Kidney glomerular epithelial cell (primary cell): ENCODE measurements at places on chromosomes 2 and 18.
A peak's percentile ranks its signal among the peaks of the same experiment; 100 is the strongest.

DNA sequence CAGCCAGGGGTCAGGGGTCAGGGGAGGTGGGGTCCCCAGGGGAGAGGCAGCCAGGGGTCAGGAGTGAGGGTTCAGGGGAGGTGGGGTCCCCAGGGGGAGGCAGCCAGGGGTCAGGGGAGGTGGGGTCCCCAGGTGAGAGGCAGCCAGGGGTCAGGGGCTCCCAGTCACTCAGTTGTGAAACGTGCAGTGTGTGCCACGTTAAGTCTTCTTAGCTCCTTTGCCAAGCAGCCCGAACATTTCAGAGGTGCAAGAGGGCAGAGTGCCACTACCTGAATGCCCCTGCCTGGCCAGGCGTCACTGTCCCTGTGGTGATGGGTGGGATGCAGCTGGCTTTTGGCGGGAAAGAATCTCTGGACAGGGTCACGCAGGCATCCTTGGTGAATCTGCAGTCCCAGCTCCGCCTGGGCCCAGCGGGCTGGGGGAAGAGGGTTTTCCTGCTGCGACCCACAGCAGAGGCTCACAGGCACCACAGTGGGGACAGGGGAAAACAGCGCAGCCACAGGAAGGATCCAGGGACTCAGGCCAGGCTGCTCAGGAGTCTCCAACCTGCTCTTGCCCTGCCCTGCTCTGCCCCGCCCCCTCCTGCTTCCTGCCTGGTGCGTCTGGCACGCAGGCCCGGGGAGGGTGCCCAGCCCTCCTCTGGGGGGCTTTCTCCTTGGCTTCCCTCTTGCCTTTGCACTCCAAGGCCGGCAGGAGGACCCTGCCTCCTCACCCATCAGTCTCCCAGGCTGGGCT is 188.3 kb downstream of the TWIST2 start:
- no peak for DNase-seq

- no peak for DNase-seq
Measured at GRCh38 chr2:238493880-238494572, 67.3 kb downstream of the ASB1 start.

DNA sequence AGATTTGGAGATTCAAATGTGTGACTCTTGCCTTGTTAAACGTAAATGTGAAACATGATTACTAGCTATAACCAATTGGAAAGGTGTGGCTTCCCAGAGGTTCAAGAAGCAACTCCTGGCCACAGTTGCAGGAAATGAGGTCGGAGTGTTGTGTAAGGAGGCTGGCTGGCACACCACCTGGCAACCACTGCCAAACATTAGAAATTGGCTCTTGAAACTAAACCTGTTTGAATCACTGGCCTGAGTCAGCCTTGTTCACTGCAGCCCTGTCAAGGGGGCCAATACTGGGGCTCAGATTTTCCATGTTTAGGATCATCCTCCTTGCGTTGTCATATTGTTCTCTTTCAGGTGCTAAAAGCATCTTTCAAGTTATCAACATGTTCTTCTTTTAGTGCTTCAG is 206.3 kb downstream of the ARL6IP6 start:
- no peak for DNase-seq

- no peak for DNase-seq
Measured at GRCh38 chr2:165877565-165878550, 75.7 kb downstream of the TTC21B start.

- DNase-seq, result no peak
Measured at GRCh38 chr18:55513161-55513560, 74.8 kb downstream of the TCF4 start.

DNA sequence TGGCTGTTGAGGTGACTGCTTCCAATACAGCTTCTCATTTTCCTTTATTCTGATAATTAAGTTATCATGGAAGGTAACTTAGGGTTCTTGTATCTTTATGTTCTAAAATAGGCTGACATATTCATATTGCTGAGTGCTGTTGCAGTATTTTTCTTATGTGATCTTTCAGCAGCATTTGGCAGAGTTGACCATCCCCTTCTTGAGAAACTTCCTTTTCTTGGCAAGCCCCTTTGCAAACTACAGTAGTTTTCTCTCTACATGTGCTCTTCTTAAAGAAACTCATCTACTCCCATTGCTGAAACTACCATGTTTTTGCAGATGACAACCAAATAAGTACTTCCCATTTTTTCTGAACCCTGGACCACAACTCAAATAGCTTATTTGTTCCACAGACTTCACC is 476.5 kb upstream of the TRIB2 start:
- no peak for DNase-seq

GRCh38 chr2:132568656-132569055 is 101.3 kb downstream of the LYPD1 start:
- DNase-seq, result no peak

DNA sequence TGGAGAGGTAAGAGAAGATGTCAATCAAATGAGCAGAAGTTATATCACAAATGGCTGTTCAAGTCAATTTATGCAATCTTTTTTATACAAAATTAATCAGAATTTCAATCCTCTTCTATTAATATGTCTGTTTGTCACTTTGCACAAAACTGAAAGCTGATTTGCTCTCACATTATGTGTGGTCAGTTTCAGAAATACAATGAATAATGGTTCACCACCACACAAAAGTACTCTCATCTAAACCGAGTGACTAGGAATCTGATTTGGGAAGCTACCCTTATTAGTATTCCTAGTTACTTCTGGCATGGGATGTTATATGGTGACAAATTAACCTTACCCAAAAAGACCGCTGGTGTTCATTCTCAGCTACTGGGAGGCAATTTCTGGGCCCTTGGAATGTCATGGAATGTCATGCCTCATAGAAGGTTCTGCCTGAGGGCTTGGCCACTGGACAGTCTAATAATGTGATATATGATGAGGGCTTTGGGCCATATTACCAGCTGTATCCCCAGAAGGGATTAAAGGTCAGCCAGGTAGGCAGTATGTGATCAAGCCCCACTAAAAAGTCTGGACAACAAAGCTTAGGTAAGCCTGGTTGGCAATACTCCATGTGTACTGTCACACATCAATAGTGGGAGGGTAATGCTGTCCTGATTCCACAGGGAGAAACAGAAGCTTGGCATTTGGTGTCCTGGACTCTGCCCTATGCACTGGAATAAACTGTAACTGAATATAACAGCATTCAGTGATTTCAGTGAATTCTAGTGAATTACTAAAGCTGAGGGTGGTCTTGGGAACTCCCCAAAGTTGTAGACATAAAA is 113.2 kb downstream of the PIGN start:
- no peak for DNase-seq

GRCh38 chr2:16408331-16409005 is 257.2 kb downstream of the CYRIA start:
- DNase-seq, result peak; percentile 7

- no peak for DNase-seq
Measured at GRCh38 chr2:101630224-101630949, 67.1 kb upstream of the MAP4K4 start.

DNA sequence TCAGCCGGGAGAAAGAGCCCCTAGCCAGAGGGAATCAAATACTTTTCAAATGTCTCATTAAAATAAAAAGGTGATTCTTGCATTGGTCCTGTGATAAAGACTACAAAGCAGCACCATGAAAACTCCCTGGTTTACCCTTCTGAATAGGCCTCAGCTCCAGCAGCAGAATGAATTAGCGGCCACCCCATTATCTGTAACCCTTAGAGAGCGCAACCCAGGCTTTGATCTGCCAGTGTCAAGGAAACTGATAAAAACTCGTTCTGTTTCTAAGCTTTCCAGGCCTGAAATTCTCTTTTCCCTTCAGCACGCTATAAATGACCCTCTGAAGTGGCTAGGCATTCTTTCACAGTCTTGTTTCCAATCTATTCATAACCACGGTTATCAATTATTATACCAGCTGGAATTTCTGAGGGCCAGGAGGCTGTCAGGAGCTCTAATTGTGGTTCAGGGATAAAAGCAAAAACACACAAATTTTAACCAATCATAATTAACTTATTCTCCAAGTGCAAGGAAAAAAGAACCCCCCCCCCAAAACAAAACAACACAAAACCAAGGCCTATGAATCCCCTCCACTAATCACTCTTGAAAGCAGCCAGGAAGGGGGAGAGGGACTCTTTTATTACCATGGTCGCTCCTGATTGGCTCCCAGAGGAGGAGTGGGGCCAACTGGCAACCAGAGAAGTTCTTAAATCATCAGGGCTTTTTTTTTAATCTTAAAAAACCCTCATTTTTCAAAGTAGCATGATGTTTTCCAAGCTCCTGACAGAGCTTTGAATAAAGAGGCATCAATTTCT is 258.9 kb downstream of the CYRIA start:
- no peak for DNase-seq

- no peak for DNase-seq
Measured at GRCh38 chr2:69847068-69847828, 17.8 kb downstream of the GMCL1 start.

GRCh38 chr2:74025971-74026612 is 41.4 kb downstream of the TET3 start:
- no peak for DNase-seq

- no peak for DNase-seq
Measured at GRCh38 chr18:2894131-2894840, 47.5 kb downstream of the EMILIN2 start.

DNA sequence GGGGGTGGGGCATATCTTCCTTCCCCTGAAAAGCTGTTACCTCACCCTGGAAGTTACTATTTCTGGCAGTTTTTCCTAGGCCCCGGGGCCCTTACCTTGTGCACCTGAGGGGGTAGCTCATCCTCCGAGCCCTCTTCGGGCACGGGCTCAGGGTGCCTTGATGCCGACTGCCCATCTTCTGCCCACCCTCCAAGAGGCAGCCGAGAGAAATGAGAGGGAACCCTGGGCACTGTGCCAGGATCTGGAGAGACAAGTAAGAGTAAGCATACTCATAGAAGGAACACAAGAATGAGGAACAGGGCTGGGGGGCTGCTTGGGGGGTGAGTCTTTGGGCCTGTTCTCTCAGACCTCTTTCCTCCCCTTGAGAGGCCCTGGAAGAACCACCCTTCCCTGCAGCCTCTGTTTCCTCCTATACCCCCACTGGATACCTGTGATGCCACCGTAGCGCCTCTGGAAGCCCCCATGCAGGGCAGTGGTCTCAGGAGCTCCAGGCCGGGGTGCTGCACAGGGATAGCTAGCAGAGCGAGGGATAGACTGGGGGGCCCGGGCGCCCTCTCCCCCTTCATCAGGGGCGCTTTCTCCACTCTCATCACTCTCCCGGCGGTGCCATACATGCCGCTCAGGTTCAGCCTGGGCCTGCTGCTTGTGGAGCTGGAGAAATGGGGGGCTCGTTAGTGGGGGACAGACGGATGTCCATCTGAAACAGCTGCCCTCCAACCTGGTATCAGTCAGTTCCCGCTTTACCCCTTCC is 2.1 kb upstream of the ABCB6 start:
- no peak for DNase-seq

DNA sequence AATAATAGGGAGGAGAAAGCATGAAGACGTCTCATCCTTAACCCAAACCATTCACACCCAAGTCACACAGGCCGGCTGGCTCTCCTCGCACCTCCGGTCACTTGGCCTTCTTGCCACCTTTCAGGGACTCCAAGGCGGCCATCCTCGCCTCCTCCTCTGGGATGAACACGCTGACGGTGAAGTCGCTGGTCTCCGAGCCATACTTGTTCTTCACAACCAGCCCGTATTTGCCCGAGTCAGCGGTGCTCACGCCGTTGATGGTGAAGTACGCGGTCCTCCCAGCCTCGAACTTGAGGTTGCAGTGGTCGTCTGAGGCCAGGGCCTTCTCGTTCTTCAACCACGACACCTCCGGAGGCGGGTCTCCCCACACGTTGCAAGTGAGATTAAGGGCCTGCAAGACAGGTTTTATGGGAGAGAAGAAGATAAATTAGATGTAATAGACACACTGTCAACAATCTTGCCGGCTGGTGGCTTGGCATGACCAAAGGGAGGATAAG is 54.3 kb upstream of the LPIN2 start:
- no peak for DNase-seq

GRCh38 chr2:167487728-167488127 is 599.4 kb downstream of the XIRP2 start:
- no peak for DNase-seq

DNA sequence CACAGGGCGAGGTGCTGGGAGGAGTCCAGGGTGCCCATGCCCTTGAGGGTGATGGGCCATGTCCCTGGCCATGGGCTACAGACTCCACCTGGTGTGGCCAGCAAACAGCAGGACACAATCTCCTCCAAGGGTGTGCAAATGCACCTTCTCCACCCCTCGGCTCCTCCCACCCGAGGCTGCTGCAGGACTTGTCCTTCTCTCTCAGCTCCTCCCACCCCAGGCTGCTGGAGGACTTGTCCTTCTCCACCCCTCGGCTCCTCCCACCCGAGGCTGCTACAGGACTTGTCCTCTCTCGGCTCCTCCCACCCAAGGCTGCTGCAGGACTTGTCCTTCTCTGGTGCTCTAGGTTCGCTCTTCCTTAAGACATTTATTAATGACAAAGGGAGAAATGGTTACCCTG is 57.3 kb upstream of the SNTG2 start:
- DNase-seq, result no peak

DNA sequence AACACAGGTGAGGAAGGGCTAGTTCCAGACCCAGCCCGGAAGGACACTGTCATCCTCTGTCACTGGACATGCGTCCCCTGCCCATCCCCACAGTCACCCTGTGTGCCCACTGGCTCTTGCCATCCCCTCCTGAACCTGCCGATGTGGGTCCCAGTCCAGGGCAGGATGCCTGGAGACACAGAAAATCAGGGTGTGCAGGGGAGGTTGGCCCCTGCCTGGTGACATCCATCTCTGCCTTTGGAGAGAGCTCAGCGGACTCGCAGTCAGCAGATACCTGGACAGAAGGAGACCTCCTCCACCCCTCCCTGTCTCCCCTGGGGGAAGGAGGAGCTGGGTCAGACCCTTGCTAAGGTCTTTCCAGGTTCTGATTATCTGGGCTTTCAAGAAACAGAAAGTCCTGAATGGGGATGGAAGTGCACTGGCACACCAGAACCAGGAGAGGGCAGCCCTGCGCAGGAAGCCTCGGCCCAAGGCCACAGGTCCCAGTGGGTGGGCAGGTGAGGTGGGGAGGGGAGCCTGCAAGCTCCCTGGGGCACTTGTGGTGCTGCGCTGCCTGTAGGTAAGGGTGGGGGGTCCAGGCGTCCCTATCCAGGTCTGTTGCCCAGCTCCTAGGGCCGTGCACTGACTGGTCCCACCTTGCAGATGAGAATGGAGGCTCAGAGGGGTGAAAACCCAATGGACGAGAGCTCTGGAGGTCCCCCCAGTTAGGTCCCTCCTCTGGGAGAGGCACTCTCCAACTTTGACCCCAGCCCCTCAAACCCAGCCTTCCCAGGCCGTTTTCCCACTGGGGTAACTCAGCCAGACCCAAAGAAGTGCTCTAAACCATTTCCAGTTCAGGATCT is 9.7 kb upstream of the OTOS start:
- DNase-seq, result peak; percentile 6

GRCh38 chr2:27752551-27753237 is 18.8 kb upstream of the MRPL33 start:
- peak; percentile 37 for DNase-seq

DNA sequence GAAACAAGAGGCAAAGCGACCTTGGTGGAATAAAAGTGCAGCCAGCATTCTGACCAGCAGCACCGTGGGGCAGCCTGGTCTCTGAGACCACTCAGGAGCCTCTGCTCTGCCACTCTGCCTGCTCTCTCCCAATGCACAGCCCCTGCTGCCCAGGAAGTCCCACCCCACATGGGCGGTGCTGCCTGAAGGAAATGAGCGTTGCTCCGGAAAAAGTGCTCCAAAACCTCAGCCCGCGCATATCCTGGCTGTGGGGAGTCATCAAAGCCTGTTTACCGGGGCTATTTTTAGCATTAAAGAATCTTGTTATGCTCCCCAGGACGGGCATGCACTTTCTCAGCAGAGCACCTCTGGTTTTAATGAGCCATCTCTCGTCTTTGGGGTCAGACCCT is 54.5 kb downstream of the EPAS1 start:
- no peak for DNase-seq
